NCI-H146 (cell line): ENCODE measurements at places on chromosomes 1 and 21.

- no peak for DNase-seq
Measured at GRCh38 chr1:178898401-178898800, 27.5 kb upstream of the ANGPTL1 start.

GRCh38 chr1:83098791-83099190, 900.1 kb downstream of the TTLL7 start:
- no peak for DNase-seq

DNA sequence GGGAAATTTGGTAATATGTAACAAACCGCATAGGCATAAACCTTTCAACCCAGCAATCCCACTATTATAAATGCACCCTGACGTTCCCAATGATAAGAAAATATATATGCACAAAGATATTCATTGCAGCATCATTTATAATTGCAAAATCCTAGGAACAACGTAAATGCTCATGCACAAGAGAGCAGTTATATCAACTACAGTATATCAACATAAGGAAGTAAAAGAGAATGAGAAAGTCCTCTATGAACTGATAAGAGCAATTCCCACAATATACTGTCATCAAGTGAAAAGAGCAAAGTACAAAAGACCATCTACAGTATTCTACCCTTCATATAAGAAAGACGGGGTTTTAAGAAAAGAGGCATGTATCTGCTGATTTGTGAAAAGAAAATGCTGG, 229.9 kb downstream of the SLC45A1 start:
- DNase-seq = no peak

GRCh38 chr1:113074237-113074636, 1.2 kb downstream of the LRIG2 start:
- DNase-seq = no peak
